RKO (cell line): ENCODE measurements at places on chromosomes 1 and 21.

DNA sequence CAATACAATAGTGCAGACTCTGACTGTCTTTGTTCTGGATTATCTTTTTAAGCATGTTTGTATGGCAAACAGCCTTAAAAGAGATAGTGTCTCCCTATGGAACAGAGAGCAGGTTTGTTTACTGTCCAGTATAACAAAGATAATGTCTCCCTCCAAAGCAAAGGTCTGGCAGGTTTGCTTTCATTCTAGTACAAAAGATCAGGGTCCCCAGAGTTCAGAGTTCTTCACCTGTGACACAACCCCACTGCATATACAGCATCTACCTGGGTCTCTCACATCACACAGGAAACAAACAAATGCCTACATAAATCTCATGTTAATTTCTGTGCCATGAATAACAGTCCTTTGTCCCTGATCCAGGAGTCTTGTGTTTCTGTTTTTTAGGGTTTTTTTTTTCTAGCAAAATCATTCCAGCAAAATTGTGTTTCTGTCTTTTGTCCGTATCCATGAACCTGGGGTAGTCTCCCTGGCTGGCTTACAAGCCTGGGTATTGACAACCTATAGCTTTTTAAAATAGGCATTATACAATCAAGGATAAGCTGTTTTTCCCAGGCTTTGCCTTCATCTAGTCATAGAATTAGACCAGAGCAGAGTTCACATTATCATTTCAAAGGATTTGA, 89.4 kb upstream of the PTBP2 start:
- DNase-seq: no peak

DNA sequence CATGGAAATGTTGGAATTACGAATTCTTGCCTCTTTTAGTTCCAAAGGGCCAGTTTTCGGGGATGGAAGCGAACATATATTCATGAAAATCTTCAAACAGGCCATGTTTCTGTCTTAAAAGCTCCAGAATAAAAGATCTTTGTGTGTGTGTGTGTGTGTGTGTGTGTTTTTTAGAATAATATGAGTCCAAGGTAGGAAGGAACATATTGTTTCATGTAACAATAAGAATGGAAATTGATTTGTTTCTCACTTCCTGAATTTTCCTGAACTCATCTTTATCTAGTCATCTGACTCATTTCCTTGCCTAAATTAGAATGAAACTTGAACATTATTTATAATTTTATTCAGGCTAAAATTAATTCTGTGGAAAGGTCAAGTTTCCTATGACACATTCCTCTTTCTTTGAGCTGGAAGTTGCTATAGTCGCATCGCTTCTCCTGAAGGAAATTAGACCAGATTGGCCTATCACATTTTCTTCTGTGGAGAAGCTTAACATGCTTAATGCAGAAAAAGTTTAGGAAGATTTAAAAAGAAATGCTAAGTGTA, 805.1 kb upstream of the ADAMTS5 start:
- no peak for DNase-seq

DNA sequence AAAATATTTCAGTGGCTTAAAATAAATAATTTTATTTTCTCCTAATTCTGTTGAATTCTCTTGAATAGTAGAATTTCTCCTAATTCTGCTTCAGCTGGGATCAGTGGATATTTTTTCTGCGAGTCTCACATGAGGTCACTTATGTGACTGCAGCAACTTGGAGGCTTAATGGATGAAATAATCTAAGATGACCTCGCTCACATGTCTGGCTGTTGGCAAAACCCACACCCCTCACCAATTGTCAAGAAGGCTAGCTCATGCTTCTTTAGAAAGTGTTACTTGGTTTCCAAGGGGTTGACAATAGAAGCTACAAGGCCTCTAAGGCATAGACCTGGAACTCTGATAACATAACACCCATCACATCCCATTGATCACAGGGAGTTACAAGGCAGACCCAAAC, 156.9 kb upstream of the DPYD start:
- DNase-seq: no peak

DNA sequence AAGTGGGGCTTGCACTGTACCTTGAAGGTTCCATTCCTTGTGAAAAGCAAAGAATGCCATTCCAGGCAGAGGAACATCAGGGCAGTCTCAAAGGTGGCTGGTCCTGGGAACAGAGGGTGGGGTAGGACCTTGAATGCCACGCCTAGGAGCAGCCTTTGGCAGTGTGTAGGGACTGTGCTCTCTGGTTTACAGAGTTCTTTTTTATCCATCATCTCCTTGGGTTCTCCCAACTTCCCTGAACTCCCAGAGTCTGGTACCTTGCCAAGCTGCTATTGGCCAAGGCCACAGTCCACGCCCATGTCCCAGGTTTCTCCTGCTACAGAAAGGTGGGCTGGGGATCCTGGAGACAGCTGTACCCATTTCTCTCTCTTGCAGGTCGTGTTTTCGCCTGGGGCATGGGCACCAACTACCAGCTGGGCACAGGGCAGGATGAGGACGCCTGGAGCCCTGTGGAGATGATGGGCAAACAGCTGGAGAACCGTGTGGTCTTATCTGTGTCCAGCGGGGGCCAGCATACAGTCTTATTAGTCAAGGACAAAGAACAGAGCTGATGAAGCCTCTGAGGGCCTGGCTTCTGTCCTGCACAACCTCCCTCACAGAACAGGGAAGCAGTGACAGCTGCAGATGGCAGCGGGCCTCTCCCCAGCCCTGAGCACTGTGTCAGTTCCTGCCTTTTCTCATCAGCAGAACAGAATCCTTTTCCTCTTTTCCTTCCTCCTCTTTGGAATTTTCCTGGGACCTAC, 15.3 kb upstream of the TRNAU1AP start:
- no peak for DNase-seq

GRCh38 chr1:2386636-2387611, 4.4 kb downstream of the MORN1 start:
- no peak for DNase-seq

GRCh38 chr1:45291716-45292115, 35.0 kb upstream of the HPDL start:
- DNase-seq: no peak

DNA sequence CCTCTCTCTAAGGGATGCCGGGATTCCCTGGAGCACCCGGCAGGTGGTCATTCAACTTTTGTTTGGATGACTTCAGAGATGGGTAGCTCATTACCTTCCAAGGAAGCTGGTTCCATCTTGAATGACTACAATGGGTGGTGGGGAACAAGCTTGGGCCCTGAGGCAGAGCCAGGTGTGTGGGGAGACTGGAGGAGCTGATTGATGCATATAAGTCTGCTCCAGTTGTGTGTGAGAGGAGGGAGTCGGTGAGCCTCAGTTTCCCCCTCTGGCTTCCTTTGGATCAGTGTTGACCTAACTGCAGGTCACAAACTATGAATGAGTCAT, 133.8 kb upstream of the ZBTB40 start:
- DNase-seq: no peak

DNA sequence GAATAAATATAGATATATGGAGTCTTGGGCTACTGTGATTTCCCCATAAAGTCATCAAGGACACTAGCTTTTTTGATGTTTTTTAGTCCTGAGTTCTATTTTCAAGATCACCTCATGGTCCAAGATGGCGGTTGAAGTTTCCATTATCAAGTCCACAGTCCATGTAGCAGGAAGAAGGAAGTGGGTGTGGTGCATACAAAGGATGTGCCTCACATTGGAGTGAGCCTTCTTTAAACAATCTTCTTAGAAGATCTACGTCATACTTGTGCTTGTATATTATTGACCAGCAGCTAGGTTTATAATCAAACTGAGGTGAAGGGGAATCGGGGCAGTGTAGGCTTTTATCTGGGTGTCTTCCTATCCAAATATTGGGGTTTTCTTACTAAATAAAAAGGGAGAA, 93.4 kb downstream of the FGGY start:
- DNase-seq: no peak

DNA sequence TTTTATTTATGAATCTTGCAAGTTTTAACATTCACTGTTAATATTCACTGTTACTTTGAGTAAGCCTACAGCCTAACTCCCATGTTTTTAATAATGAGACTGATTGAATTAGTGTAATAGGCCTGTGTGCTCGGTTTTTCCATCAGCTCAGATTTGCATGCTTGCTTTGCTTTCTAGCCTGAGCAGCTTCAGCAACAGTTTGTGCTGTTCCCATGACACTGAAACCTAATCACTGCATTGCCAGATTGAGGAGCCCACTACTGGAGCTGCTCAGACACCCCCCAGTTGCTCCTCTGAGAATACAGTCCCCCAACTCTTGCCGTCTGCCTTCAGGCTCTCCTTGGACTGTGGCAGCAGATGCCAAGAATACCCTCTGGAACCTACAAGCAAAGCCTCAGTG, 695.4 kb downstream of the BRINP3 start:
- no peak for DNase-seq

DNA sequence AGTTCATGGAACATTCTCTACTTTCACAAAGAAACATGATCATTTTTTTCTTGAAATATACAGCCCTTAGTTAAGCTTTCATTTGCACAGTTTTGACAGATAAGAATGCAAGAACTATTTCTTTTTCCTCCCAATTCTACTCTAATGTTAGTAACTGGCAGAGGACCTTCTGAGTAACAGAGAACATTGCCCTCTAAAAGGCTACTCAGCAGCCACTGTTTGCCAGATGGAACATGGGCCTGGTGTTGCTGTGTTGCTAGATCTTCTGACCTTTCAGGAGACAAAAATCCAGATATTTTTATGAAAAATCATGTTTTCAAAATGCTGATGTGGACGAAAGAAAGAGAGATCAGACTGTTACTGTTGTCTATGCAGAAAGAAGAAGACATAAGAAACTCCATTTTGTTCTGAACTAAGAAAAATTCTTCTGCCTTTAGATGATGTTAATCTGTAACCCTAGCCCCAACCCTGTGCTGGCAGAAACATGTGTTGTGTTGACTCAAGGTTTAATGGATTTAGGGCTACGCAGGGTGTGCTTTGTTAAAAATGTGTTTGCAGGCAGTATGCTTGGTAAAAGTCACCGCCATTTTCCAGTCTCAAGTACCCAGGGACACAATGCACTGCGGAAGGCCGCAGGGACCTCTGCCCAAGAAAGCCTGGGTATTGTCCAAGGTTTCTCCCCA, 2.9 kb upstream of the PRDX6 start:
- DNase-seq: no peak

DNA sequence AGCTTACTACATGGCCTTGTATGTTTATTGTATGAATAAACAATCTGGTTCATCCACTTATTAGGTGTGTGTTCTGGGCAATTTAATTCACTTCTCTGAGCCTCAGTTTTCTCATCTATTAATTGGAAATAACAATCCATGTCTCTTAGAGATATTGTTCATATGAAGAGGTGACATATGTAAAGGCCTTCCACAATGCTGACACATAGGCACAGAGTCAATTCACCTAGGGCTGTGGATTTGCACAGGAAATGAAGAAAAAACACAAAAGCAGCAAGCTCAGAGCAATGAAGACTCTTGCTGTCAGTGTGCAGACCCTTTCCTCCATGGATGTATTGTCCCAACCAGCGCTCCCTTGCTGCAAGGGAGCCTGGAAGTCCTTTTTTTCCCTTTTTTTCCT, 195.2 kb upstream of the CAMK1G start:
- DNase-seq: no peak

DNA sequence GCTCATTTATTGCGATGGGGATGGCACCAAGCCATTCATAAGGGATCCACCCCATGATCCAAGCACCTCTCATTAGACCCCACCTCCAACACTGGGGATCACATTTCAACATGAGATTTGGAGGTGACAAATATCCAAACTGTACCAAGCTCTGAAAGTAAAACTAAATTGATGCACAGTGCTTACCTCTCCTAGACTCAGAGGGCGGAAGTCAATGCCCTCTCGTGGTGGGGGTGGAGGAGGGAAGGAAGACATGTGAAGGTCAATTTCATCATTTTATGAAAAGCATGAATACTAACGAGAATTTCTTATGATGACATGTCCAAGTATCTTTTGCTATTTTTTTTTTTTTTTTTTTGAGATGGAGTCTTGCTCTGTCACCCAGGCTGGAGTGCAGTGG, 120.0 kb downstream of the PGBD5 start:
- DNase-seq: no peak

- DNase-seq: peak; percentile 26
These were observed 88.4 kb downstream of the GTF2B start for GRCh38 chr1:88802950-88803349.

- no peak for DNase-seq
These were observed 149.2 kb downstream of the OMA1 start for GRCh38 chr1:58397187-58397820.

DNA sequence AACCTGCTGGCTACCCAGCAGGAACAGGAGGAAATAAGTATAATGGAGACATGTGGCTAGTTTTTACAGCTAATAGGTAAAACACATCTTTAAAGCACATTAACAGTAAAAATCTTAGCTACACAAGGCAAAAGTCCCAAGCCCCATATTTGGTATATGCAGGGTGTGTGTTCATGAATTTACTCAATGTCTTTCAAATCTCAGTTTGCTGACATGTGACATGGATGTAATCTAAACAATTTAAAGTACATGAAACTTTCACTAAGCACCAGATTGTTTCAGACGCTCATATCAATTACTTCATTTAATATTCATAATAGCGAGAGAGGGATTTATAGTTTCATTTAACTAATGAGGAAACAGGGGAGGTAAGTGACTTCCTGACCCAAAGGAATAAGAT, 3.9 kb downstream of the TACSTD2 start:
- DNase-seq: no peak

DNA sequence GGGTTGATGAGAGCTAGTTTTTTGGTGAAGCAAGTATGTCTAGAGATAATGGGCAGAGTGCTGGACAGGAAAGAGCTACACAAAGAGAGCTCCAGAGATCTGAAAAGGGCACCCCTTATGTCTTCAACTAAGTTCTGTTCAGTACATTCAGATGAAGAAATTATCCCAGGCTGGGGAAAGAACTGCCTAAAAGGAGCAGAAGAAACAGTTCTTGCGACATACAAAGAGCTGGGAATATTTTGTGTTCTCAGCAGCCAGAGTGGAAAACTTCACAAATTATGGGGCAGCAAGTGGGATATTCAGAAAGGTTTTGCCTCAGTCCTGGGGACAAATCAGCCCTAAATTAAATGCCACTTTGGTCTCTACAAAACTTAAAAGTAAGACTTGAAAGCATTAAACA, 17.4 kb upstream of the CCN1 start:
- DNase-seq: no peak

GRCh38 chr1:180489976-180490375, 12.4 kb downstream of the ACBD6 start:
- DNase-seq: no peak

DNA sequence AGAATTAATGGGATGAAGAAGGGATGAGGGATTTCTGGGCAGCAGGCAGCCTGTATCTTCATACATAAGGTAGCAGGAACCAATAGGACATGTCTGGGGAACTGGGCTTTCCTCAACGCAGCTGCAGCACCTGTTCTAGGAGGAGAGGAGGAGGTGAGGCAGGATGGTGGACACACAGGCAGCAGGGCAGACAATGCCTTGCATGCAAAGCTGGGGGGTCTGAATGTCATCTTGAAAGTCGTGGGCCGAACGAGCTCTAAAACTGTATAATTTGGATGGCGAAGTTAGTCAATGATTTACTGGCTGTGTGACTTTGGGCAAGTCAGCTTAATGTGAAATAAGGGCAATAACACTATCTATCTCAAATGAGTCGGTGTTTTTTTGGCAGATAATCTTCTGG, 124.4 kb downstream of the BEND5 start:
- DNase-seq: no peak

DNA sequence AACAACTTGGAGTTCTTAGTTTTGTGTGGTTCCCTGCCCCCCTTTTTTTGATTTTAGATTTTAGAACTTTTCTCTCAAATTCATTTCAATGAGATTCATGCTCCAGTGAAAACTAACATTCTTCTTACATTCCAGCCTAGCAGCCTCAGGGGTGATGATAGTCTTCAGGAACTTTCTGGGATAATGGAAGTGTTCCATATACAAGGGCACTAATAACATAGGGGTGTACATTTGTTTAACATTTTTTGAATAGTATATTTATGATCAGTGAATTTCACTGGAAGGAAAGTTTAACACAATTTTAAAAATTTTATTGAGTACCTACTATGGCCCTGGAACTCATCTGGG, 61.4 kb upstream of the ZNF648 start:
- no peak for DNase-seq
